ENCODE measurements at places on chromosomes 6 and 20.
A peak's percentile ranks its signal among the peaks of the same experiment; 100 is the strongest.

- DNase-seq: no peak
These were observed 65.8 kb downstream of the EPB41L2 start for GRCh38 chr6:130997061-130997753.

GRCh38 chr6:27472182-27472616, 706 bp downstream of the ZNF184 start:
- peak; percentile 62 for DNase-seq

GRCh38 chr6:148775161-148775560, 28.3 kb downstream of the UST start:
- DNase-seq: peak; percentile 31

DNA sequence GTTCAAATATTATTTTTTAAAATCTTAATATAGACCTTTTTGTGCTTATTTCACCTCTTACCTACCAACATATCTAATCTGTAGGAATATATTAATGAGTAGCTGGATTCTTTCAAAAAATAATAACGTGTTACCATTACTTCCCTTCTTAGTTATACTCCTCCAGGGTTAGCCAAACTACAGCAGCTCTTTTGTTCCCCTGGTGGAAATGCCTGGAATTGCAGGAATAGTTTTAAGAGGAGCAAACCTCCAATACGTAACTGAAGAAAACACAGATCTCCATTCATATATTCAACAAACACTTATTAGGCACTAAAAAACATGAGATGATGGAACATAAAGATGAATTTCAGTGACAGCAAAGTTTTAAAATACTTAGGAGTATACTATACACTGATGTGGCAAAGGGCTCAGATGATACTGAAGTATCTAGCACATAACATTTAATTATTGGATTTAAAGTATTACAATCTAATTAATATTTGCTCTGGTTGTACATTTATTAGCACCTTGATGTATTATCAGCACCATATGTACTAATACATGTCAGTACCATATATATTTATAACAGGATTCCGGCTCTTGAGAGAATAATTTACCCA, 78.3 kb downstream of the TBX18 start:
- no peak for DNase-seq

DNA sequence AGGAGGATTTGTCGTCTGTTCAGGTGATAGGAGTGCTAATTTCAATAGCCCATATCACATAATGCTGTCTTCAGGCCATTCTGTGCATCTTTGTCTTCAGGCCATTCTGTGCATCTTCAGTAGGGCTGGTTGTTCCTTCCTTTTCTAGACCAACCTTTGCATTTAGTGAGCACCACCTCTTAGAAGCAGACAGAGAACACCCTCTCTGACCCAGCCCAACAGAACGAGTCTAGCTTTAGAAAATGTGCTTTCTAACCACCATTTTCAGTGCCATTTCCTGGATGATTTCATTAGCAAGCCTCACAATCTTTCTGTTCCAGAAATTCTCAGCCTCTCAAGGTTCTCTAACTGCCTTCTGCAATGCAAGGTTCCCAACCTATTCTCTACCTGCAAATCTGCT, 215.3 kb upstream of the KCNQ5 start:
- no peak for DNase-seq

- no peak for DNase-seq
These were observed 67.4 kb upstream of the RUNX2 start for GRCh38 chr6:45260696-45261095.

- DNase-seq: no peak
These were observed 12.3 kb downstream of the DCBLD1 start for GRCh38 chr6:117494694-117495318.

DNA sequence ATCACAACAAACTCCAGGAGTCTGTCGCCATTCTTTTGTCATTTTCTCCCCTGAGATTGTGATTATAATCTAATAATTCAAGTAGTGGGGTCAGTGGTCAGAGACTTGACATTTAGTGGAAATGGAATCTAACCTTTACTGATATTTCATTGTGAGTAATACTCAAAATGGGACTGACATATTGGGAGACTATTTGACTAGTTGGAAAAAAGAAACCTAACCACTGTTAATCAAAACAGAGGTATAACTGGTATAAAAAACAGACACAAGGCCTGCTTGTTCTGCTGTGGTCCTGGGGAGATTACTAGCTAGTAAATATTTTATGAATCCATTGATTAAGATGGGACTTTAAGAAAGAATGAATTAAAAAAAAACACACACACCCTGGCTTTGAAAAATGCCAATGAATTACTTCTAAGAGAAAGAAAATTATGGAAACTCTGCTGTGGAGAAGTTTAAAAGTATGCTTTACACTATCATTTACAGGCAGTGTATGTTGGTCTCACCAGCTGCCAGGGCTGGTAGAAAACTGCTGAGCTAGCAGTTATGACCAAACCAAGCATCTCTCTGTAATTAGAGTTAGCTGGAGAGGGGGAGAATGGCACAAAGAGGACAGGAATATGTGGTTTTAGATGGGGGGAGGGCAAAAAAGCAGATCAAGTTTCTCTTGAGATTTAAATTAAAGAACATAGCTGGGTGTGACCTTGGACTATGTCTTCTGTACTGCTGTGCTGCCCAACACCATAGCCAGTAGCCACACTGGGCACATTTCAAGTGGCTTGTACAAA, 103.7 kb downstream of the FYN start:
- DNase-seq: no peak

- DNase-seq: no peak
These were observed 250.4 kb downstream of the NKAIN2 start for GRCh38 chr6:124054034-124054433.

DNA sequence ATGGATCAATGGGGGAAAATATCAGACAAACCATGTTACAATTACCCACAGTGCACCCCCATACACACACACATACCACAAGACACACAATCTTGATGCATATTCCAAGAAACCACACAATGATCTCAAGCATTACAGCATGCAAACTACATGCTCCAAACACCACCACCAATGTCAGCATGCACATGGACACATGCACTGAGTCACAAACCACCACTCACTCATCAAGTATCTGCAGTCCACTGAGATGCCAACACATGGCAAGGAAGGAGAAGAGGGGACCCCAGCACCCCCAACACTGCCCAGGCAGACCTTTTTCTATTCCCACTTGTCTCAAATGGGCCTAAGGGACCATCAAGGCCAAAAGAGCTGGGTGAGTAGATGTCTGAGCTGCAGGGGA, 91.6 kb downstream of the PREX1 start:
- no peak for DNase-seq

- no peak for DNase-seq
These were observed 5.7 kb downstream of the QKI start for GRCh38 chr6:163420289-163420614.

DNA sequence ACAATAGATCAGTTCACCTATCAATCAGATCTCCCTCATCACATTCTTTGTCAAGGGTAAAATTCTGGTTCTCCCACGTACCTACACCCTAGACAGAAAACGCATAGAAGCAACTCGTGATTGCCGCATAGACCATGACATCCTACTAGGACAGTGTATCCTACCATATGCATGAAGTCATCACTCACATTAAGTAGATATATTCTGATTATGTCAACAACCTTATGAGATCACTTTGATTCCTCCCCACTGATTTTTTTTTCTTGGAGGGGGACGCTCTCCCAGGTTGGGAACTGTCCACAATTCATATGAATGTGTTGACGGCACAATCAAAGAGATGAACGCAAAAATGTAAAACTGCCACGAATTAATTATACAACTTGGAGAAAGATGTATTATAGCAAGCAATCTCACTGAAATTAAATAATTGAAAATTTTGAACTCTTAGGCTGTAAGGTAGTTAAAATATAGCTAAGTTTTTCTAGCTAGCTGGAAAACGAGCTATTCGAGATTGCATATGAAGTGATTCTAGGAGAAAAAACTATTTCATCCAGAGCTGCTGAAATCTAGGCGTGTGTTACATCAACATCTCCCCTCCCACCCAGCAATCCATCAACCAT, 82.5 kb upstream of the CCDC28A start:
- no peak for DNase-seq

Data from bone marrow (tissue), 2 donors.